ENCODE measurements at places on chromosomes 5 and 9.

DNA sequence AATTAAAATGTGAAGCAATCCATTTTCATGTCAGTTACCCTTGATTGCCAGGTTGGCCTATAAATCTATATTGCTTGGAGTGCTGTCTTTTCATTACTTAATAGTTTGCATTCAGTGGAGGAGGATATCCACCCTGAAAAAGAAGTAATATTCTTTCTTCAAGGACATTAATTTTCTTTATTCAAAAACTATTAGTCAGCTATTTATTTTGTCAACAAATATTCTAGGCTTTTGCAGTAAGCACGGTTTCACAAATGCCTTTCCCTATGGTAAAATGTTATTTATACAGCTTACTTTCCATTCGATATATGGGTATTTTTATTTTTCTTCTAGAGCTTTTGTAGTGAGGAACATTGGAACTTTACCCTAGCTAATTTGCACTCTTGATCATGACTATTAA is 1176.9 kb upstream of the NUDT12 start:
- DNase-seq = no peak

- no peak for DNase-seq
Measured at GRCh38 chr5:501105-501830, 23.0 kb downstream of the SLC9A3 start.

DNA sequence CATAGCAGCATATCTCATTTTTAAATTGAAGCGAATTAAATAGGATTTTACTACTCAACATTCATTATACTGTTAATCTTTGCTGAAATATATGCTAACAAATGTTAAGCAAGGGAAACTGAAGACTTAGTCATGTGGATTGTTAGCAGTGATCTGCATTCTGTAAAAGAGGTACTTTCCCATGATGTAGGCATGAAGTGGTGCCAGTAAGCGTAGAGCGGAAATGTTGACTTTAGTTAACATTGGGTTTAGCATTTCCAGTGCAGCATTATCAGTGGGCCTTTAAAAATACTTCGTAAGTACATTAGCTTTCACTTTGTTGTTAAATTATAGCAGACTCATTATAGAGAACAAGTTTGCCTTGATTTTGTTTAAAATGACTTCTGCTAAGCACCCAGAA is 130.3 kb downstream of the CDC42SE2 start:
- no peak for DNase-seq

DNA sequence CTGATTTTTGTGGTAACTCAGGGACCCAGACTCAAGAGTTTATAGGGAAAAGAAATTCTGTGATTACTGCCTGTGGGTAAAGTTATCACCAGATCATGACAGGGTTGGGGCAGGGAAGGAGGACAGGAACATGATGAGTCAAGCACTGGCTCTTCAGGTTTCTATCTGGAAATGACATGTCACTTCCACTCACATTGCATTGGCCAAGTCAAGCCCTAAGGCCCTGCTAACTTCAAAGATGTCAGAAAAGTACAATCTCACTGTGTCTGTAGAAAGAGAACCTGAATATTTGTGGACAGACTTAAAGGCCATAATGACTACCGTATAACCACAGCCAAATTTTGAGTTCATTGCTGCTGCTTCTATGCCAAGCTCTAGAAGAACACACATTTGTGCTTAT is 187.7 kb downstream of the TLE4 start:
- DNase-seq = no peak

GRCh38 chr9:120926397-120926928 is at the start of gene TRAF1:
Gene TRAF1 (minus strand): TSS chr9:120926796. CDS start chr9:120926075, 721 bp downstream.
- no peak for DNase-seq

- DNase-seq = no peak
Measured at GRCh38 chr9:115615000-115615401, 497.0 kb upstream of the TNC start.

GRCh38 chr5:141529002-141529401 is 40.1 kb downstream of the PCDHGC5 start:
- no peak for DNase-seq

- DNase-seq = peak; percentile 61
Measured at GRCh38 chr5:180352116-180353047, 754 bp downstream of the GFPT2 start.

- no peak for DNase-seq
Measured at GRCh38 chr9:88236511-88237478, 98.5 kb upstream of the SPATA31C2 start.

GRCh38 chr9:125472926-125473701 is 211.5 kb downstream of the GAPVD1 start:
- DNase-seq = peak; percentile 57

DNA sequence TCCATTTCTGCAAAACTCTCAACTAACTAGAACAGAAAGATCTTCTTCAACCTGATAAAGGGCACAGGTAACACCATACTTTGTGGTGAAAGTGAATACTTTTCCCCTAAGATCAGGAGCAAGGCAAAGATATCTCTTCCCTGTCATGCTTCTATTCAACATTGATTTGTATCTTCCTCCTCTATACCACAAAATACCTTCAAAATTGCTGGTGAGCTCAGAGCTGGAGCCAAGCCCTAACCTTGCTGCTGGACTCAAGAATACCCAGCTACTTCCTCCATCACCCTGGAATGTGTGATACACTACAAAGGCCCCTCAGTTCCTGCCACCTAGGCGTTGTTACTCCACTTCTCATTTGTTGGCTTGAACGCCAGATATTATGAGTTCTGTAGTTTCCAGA is 499.0 kb downstream of the ACTL7B start:
- no peak for DNase-seq

DNA sequence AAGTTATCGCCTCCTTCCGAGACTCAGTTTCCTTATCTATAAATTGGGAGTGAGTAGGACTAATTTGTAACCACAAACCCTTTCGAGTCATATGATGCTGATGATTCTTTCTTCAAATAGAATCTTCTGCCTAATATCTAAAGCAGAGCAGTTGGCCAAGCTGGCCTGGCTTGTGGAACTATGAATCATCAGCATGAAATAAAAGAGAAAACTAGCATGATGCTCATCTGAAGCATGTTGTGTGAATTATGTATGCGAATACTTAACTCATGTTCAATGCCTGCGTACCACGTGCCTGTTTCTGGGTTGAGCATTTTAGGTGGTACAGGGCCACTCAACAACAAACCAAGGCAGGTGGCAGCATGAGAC is 15.0 kb upstream of the ORM1 start:
- DNase-seq = no peak

DNA sequence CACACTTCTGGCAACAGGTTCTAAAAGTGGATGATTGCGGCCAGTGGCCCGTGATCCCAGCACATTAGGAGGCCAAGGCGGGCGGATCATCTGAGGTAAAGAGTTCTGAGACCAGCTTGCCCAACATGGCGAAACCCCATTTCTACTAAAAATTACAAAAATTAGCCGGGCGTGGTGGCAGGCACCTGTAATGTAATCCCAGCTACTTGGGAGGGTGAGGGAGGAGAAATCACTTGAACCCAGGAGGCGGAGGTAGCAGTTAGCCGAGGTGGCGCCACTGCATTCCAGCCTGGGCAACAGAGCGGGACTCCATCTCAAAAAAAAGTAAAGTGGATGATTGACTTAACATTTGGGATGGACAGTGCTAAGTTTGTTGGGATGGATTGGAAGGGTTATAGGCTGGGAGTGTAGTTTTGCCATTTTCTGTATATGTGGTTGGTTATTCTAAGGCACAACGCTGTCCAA is 3.4 kb downstream of the MATR3 start:
- DNase-seq = no peak

DNA sequence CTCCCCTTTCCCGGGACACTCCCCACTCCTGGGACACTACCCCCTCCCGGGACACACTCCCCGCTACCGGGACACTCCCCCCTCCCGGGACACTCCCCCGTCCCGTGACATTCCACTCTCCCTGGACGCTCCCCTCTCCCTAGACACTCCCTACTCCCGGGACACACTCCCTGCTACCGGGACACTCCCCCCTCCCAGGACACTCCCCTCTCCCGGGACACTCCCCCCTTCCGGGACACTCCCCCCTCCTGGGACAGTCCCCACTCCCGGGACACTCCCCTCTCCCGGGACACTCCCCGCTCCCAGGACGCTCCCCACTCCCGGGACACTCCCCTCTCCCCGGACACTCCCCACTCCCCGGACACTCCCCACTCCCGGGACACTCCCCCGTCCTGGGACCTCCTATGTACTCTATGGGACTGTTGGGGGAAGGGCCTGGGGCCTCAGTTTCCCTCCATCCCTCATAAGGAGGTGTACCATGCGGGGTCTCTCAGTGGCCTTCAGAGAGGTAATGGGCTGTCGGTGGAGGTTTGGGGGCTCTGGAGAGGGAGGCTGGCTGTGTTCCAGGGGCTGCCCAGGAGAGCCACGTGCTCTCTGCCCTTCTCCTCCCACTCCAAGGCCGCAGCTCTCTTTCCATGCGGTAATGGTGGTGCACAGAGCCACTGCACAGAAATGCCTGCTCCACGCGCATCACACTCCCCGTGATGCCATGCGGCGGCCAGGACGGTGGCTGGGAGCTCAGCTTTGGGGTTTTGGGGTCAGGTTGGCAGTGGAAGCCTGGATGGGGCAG is 96.2 kb downstream of the RXRA start:
- DNase-seq = peak; percentile 75

DNA sequence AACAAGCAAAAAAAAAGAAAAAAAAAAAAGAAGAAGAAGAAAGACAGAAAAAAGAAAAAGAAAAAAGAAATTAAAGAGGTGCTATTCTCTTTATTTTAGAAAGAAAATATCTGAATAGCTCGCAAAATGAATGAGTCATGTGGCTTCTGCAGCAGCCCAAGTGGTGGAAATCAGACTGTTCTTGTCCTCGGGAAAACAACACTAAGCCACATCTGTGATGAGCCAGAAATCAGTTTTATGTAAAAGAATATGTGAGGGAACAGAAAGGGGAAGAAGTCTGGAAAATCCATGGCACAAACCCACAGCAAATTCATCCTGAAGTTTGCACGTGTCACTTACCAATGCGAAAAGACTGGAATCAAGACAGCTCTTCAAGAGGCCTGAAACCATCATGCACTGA is 118.7 kb upstream of the GAS1 start:
- DNase-seq = no peak

DNA sequence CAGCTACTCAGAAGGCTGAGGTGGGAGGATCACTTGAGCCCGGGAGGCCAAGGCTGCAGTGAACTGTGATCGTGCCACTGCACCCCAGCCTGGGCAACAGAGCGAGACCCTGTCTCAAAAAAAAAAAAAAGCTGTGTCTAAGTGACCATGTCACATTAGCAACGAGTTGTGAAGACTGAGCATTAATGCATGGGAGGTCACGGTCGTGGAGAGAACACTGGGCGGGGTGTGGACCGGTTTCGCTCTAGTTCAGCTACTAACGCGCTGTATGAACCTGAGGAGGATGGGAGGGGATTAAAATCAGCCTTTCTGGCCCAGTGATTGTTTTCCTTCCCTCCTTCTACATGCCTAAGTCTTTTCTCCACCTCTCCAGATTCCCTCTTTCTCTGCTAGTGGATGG is 56.7 kb upstream of the CARTPT start:
- DNase-seq = no peak

DNA sequence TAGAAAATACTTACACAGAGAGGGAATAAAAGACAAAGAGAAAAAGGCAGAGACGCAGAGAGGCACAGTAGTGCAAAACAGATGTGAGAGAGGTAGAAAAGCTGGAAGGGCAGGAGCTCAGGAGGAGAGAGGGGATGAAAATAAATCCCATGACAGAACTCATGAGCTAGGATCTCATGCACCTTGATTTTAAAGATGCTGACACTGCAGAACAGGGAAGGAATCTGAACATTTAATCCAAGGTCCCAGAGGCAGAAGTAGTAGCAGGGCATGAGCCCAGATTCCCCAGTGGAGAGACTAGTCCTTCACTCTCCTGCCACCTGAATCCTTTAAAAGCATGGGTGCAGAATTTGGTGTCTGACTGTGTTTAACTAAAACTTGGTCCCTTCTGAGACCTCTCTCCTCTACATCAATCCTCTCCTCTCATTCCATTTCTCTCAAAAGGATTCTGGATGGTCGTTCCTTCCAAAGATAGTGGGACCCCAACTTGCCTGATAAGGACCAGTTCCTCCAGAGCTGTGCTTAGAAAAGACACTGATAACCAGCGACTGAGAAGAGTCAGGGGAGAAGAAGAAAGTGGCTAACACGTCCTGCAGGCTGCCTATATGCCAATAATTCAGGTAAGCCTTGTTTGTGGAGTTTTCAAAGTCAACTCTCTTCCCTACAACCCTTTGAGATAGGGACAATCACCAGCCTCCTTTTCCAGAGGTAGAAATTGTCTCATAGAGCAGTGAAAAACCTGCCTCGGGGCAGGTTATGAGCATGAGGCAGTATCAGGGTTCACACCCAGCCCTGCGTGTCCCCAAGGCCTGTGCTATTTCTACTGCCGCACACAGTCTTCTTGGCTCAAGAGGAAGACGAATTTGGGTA is 203.2 kb upstream of the TRIM32 start:
- no peak for DNase-seq

- DNase-seq = peak; percentile 76
Measured at GRCh38 chr5:134738963-134739661, 764 bp downstream of the CAMLG start.

- peak; percentile 37 for DNase-seq
Measured at GRCh38 chr5:148904440-148904839, 78.0 kb downstream of the ADRB2 start.

GRCh38 chr5:172164769-172165212 is 23.2 kb downstream of the STK10 start:
- no peak for DNase-seq

DNA sequence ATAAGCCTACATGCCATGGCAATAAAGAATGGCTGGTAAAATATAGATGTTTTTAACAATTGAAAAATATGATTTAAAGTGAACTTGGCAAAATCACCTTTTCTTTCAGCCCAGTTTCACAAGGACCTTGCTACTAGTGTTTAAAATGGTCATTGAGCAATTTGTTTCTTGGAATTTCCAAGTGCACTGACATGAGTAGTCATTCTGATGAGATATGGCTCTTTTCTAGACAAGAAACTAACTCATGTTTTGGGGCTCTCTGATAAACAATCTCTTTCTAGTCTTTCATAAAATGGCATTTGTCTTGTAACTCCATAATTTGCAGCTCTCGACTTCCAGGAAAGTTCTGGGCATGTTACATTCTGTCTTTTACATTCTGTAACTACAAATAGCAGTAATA is 176.8 kb downstream of the NR2F1-AS1 start:
- no peak for DNase-seq

Measured in mesendoderm (in vitro differentiated cells).